SHP77 (cell line): ENCODE measurements at places on chromosomes 16 and 17.
A peak's percentile ranks its signal among the peaks of the same experiment; 100 is the strongest.

GRCh38 chr17:17874478-17874877 lies 37.7 kb upstream of the SREBF1 start:
- no peak for DNase-seq

DNA sequence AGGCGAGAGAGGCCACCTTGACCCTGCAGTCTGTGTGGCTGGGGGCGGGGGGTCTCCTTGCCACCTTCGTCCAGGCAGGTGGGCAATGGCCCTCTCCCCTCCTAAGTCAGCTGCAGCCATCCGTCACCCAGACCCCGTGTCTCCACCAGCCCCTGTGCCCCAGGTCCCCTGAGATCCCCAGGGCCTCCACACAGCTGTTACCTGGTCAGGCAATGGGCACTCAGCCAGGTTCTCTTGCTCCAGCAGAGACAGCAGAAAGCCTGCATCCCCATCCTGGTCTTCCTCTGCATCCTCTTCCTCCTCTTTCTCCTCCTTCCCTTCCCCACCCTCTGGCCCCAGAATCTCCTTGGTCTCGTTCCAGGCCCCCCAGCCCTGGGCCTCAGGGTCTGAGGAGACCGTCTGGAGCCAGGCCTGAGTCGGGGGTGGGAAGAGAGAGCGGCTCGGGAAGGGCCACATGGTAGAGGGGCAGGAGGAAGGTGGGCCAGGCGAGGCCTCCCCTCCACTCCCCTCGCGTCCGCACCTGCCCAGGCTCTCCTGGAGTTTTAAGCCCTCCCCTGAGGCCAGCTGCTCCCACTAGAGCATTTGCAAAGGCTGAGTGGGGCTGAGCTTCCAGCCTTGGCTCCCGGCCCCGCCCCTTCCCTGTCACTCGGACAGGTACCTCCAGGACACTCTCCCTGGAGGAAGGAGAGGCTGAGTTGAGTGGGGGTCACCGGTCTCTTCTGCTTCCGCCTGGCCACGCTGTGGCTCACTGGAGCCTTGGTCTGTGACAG lies at the start of gene PABPN1L:
Gene PABPN1L (minus strand): TSS at position 510 of the 770 bp plus-strand sequence. CDS start 54 bp downstream, at position 456.
- DNase-seq, result no peak

DNA sequence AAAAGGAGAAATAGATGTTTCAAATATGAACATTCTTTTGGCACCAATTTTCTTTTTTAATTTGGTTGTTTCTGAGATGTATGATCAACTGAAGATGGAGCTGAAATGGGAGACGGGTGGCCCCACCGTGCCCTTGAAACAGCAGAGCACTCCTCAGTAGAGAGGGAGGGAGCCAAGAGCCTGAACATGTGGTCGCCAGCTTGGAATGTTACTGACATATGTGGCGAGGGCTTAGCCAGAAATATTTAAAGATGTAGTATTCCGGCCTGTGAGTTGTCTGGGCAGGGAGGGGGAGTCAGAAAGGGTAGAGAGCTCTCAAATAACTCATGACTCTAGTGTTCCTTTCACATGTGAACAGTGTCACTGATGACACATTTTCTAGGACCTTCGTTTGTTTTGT lies 13.3 kb upstream of the MRC2 start:
- no peak for DNase-seq

- DNase-seq, result no peak
Measured at GRCh38 chr17:31877341-31877740, 18.3 kb upstream of the COPRS start.

GRCh38 chr17:81453712-81454111 lies 58.5 kb downstream of the BAHCC1 start:
- no peak for DNase-seq

DNA sequence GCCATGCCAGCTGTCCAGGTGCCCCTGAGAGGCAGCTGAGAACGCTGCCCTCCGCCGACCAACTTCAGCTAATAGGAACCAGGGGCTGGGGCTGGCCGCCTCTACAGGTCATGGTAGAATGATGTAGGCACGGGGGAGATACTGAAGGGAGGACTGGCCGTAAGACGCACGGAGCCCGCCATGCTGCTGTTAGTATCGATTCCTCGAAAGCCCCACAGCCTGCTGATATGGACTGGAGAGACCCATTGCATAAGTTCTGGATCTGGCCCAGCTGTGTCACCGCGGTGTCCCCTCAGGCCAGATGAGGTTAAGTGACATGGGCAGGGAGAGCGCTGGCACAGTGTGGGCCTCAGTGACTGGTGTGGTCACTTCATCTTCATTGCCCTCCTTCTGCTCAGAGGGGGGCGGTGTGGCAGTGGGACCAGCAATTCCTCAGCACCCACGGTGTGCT lies 75.6 kb downstream of the AMFR start:
- DNase-seq, result no peak

DNA sequence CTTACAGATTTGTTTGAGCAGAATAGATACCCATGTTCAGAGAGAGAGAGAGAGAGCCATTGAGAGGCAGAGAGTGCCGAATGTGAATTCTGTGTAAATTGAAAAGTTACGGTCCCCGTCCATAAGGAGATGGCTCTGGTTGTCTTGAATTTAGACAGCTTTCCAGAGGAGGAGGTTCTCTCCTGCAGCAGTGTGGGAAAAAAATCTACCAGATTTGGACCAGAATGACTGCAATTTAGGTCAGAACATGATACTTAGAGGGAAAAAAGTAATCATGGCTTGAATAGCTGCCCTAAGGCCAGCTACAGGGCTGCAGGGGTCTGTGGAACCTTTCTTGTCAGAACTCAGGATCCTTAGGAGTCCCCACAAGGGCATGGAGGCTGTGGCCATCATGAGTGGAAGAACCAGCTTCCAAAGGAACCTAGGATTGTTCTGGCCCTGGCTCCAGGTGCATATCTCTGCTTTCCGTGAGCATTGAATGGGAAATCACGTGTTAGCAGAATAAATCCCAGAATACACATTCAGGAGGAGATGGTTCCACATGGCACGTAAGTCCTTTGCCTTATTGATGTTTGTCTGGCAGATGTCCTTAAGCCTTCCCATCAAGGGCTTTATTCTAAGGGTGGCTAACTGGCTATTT lies 13.0 kb downstream of the PITPNC1 start:
- DNase-seq, result peak; percentile 93

DNA sequence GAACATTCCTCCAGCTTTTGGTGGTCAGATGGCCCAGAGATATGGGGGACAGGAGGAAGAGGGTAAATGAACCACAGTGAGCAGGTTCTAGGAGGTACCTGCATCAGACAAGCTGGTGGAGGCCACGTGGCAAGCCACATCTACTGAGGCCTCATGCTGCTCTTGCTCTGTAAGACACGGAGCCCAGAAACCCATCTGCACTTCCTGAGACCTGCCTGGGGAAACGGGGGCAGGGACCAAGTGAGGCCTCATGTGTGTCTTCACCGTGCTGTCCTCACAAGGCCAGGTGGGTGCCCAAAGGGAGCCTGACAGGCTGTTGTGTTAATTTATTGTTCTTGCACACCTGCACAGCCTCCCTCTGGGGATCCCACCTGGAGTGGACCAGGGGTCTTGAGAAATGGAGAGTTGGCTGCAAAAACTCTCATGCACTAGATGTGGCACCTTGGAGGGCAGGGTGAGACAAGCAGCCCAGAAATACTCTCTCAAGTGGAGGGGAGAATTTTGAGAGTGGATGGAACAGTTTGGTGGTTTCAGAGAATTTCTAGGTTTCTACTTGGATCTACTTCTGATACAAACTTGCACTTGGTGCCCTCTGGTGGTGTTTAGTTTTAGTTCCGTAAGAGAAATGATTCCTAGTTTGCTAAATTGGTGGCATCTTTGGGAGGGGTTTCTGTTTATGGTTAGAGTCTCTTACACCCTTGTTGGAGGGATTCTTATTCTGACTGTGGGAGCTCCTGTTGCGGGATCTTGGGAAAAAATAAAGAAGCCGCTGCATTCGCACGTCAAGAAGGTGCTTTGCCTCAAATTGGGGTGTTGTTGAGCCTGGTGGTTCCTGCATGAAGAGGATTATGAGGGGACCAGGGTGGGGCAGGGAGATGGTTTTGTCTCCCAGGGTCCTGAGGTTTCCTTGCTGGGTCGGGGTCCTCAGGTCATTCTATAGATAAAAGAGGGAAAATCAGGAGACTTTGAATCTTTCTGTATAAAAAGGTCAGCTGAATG lies 47.5 kb downstream of the SLC6A2 start:
- peak; percentile 3 for DNase-seq

DNA sequence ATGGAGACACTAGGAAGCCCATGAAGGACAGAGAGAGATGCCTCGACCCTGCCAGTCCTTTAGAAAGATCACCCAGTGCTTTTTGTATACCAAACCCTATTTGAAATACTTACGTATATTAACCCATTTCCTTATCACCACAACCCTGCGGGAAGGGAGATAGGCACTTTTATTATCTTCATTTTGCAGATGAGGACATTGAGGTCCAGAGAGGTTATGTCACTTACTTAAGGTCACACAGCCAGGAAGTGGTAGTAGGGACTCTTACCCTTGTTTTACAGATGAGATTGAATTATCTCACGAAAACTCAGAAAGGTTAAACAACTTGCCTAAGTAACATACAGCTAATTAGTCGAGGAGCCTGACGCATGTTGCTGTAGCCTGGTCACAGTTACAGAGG lies 38.2 kb downstream of the IL4R start:
- DNase-seq, result no peak

DNA sequence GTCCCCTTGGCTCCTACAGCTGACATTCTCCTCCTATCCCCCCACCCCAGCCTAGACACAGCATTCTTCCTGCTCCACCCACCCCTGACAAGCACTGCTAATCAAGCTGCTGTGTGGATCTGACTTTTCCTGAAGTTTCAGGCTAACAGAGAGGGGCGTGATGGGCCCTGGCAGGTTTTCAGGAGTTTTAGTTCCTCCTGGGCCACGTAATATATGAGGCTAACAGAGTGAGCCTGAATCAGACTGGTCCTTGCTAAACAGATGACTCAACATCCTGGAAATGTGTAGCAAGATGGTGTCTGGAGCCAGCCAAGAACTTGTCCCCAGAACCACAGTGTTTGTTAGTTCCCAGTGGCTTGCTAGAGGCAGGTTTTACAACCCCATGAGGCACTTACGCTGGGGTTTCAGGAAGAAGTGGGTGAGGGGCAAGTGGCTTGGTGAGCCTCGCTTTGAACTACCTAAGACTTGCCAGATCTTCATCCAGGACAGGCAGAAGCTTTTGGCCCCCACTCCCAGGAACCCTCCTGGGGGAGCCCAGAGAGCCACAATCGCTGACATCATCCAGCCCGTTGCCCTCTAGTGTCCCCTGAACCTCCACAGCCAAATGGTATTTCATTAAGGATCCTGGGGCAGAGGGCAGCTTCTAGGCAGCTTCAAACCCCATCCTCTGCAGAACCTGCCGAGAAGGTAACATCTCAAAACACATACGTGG lies 15.9 kb downstream of the TMEM92 start:
- no peak for DNase-seq

DNA sequence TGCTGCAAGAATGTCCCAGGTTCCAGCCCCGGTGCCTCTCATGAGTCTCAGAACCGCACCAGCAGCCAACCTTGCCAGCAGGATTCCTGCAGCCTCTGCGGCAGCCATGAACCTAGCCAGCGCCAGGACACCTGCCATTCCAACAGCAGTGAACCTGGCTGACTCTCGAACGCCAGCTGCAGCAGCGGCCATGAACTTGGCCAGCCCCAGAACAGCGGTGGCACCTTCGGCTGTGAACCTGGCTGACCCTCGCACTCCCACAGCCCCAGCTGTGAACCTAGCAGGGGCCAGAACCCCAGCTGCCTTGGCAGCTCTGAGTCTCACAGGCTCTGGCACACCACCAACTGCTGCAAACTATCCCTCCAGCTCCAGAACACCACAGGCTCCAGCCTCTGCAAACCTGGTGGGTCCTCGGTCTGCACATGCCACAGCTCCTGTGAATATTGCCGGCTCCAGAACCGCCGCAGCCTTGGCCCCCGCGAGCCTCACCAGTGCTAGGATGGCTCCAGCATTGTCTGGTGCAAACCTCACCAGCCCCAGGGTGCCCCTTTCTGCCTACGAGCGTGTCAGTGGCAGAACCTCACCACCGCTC lies 9.8 kb downstream of the ELOB start:
- no peak for DNase-seq

- no peak for DNase-seq
Measured at GRCh38 chr16:59385959-59386358, 651.8 kb upstream of the GOT2 start.

- DNase-seq, result no peak
Measured at GRCh38 chr16:82135844-82136243, 34.2 kb downstream of the MPHOSPH6 start.

DNA sequence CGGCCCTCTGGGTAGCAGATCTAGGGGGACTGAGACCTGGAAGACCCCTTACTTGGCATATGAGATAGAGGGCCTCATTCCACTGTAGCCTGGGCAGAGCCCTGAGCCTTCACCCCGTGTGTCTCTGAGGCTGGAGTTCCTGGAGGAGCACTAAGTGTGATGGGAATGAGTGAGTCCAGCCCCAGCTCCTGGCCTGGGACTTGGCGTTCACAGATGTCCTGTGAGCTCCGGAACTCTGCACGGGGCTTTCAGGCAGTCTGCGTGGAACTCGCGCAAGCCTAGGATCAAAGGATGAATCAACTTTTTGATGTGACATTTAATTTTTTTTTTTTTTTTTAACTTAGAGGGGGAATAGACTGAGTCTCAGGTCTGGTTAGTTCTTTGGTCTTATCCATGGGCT lies 1.8 kb downstream of the NKD1 start:
- no peak for DNase-seq

GRCh38 chr16:24996301-24996700 lies 18.9 kb downstream of the ARHGAP17 start:
- no peak for DNase-seq

GRCh38 chr16:67451704-67452435 lies 20.9 kb downstream of the HSD11B2 start:
- no peak for DNase-seq

DNA sequence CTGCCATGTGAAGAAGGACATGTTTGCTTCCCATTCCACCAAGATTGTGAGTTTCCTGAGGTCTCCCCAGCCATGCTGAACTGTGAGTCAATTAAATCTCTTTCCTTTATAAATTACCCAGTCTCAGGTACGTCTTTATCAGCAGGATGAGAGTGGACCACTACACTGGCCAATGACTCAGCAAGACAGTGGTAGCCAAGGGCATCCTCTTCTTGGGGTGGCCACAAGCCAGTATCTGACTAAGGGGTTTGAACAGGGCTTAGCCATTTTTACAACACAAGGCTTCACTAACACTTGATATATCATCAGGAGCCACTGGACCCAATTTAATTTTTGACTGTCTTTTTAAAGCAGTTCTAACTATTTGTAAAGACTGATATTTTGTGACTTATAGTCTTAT lies 21.1 kb upstream of the KRT24 start:
- no peak for DNase-seq

GRCh38 chr17:40796846-40797245 lies 2.9 kb downstream of the KRT28 start:
- DNase-seq, result no peak

- DNase-seq, result no peak
Measured at GRCh38 chr16:69852815-69853214, 90.7 kb downstream of the WWP2 start.

DNA sequence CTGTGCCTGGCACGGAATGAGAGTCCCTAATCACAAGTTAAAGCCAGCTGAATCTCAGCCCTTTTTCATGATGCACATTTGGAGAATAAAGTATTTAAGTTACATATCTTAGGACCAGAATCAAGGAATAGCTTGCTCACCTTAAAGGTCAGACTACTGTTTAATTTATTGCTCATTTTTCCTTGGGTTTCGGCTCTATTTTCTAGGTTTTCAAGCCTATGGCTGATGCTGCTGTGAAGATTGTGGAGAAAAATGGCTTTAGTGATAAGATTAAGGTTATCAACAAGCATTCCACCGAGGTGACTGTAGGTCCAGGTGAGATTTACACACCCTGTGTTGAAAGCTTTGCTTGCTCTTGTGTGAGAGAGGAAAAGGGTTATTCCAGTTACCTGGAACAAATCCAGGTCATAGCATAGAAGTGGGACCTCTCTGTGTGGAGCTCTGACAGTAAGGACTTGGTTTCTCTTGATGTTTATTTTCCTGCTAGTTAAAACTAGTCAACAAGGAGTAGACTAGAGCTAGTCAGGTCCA lies 18.1 kb downstream of the PRMT7 start:
- no peak for DNase-seq
